NCI-H1092 treated with DMSO at 0.1 percent for 48 hours (cell line): ENCODE measurements at places on chromosomes 13 and 19.

- DNase-seq = no peak
Measured at GRCh38 chr13:44293908-44294735, 79.5 kb upstream of the SERP2 start.

- no peak for DNase-seq
Measured at GRCh38 chr19:55485439-55486011, 537 bp downstream of the NAT14 start.

DNA sequence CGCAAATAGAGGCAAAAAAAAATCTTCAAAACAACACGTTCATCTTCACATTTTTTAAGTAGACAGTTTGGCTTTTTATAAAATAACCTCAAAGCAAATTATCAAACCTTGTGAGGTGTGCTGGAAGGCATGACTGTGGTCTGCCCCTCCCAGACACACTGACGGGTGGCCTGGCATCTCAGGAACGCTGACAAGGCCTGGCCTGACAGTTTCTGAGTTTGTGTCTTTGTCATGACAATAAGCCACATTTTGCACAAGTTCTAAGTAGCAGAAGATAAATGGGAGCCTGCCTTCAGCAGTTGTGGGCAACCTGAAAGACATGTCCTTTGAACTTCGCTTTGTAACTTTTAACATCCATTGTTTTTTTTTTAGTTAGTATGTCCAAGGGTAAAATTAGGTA lies 38.5 kb downstream of the SOX21 start:
- DNase-seq = no peak

DNA sequence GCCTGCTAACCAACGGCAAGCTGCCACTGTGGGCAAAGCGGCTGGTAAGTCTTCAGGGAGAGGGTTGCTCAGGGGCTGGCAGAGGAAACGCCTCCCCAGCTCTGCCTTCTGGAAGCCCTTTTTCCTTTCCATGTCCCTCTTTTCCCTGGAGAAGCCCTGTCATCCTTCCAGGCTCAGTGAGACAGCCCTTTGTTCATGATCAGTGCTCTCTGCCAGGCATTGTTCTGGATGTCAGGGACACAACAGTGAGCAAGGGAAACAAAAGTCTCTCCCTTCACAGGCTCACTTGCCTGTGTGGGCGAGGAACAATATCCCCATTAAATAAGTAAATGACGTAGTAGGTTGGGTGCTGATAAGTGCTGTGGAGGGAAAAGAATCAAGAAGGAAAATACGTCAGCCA lies 13.9 kb upstream of the OVOL3 start:
- no peak for DNase-seq

- no peak for DNase-seq
Measured at GRCh38 chr13:50691176-50691680, 152.3 kb downstream of the DLEU7 start.

DNA sequence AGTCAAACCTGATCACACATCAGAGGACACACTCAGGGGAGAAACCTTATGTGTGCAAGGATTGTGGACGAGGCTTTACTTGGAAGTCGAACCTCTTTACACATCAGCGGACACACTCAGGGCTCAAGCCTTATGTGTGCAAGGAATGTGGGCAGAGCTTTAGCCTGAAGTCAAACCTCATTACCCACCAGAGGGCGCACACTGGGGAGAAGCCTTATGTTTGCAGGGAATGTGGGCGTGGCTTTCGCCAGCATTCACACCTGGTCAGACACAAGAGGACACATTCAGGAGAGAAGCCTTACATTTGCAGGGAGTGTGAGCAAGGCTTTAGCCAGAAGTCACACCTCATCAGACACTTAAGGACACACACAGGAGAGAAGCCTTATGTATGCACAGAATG lies 8.2 kb upstream of the ZNF527 start:
- no peak for DNase-seq

DNA sequence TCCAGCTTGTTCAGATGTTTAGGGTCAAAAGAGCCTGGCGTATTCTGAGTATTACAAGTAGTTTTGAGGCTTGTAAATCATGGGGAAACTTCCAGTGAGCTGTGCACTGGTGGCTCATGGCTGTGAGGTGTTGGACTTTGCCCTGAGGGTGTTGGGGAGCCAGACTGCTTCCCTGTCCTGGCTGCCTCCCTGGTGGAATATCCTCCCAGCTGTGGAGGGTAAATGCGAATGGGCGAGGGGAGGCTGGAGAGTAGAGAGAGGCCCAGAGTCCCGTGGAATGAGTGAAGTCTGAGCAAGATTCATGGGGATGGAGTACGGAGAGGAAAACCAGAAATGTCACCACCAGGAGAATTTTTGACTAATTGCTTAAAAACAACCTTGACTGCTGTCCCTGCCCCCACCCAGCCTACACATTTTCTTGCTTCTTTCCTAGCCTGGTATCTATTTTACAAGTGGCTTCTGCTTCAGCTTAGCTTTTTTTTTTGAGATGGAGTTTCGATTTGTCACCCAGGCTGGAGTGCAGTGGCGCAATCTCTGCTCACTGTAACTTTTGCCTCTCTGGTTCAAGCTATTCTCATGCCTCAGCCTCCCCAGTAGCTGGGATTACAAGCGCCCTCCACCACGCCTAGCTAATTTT lies 3.7 kb downstream of the SNRPA start:
- DNase-seq = no peak

DNA sequence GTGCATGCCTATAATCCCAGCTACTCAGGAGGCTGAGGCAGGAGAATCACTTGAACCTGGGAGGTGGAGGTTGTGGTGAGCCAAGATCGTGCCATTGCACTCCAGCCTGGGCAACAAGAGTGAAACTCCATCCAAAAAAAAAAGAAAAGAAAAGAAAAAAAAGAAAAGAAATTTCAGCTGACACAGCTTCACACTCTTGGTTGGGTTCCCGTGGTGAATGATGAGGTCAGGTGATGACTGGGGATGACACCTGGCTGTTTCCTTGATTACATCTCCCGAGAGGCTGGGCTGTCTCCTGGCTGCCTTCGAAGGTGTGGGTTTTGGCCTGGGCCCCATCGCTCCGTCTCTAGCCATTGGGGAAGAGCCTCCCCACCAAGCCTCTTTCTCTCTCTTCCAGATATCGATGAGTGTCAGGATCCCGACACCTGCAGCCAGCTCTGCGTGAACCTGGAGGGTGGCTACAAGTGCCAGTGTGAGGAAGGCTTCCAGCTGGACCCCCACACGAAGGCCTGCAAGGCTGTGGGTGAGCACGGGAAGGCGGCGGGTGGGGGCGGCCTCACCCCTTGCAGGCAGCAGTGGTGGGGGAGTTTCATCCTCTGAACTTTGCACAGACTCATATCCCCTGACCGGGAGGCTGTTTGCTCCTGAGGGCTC lies 22.0 kb downstream of the LDLR start:
- no peak for DNase-seq

- no peak for DNase-seq
Measured at GRCh38 chr13:99124794-99125316, 75.8 kb upstream of the UBAC2 start.

- peak; percentile 84 for DNase-seq
Measured at GRCh38 chr19:10936661-10937084, 8.1 kb downstream of the TIMM29 start.

DNA sequence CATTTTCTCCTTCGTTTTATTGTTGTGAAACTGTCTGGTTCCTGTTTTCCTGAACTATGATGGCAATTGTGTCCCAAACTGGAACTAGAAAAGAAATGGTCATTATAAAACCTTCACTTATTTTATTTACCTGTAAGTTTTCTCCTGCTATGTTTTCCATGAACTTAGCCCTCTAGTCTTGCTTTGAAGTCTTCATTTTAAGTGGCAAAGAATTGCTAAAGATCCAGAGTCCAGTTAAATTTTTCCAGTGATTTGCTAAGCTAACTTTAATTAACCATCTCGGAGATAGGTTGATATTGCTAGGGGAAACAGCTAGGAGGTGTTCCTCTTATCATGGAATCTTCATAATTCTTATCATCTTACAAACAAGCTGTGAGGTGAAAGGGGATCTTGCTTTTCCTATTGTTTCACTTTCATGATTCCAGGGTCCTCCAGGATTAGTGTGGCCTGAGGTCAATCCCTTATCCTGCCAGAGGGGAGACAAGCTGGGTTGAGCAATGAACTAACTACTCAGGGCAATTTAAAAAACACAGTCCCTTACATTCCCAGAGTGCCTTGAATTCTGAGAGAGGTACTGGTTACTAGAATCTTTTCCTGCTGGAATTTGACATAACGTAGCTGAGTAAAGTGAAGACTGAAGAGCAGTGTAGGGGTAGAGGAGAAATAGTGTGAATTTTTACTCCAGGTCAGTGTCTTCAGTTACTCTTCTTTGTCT lies 112.5 kb downstream of the ESD start:
- no peak for DNase-seq

DNA sequence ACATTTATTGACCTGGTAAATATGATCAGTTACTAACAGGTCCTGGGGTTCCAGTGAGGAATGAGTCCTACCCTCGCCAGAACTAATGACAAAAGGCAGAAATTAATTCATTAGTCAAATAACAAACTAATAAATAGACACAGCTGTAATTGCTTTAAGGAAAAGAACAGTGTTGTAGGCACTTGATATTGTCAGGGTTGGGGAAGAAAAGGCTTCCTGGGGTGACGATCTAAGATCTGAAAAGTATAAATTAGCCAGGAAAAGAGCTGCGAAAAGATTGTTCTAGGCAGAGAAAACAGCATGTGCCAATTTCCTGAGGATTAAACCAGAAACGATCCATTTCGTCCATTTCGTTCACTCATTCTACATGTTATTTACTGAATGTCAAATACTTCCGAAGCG lies 670 bp upstream of the CHAF1A start:
- no peak for DNase-seq

DNA sequence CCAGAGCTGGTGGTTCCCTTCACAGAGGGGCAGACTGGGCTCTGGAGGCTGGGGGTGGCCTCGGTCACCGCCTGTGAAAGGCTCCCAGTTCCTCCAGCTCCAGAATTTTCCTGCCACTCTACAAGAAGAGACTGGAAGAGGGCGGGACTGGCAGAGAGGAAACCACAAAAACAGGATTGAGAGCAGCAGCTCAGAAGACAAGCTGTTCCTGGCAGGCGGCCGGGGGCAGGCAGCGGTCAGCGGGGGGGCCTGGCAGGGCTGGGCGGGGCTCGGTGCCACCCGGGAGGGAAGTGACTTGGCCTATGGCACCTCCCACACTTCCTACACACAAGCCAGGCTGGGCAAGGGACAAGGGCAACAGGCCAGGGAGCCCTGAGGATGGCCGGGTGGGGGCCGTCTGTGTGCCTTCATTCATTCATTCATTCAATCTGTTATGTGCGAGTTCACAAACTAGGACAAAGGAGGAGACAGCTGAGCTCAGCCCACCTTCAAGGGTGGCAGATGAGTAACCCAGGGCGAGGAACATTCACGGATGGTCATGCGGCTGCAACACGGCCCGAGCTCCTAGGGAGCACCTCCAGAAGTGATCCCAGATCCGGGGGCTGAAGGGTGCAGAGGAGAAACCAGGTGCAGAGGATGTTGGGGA lies 16.9 kb upstream of the BTBD2 start:
- peak; percentile 81 for DNase-seq

DNA sequence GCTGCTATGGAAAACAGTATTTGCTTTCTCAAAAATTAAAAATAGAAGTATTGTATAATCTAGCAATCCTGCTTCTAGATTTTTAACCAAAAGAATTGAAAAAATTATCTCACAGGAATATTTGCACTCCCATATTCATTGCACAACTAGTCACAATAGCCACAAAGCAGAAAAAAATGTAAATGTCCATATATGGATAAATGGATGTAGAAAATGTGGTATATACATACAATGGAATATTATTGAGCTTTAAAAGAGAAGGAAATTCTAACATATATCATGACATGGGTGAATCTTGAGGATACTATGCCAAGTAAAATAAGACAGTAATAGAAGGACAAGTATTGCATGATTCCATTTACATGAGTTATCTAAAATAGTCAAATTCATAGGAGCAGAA lies 2753.0 kb downstream of the PCDH9 start:
- DNase-seq = no peak

- DNase-seq = no peak
Measured at GRCh38 chr19:38596057-38596981, 21.4 kb downstream of the MAP4K1 start.

- DNase-seq = no peak
Measured at GRCh38 chr13:46639033-46639981, 86.3 kb downstream of the LRCH1 start.

DNA sequence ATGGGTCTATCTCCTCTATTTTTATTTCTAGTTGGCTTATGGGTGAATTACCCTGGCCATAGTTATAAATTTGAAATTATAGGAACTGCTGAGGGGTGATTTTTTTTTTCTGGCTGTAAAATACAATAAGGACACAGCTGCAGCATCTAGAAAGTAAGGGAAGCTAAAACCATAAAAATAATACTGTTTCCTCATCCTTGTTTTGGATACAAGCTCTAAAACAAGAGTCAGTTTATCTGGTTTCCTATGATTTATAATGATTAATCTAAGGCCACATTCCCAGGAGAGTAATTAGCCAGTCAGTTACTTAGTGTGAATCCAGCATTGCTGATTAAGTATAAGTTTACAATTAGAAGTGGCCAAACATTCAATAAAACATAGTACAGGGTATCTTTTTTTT lies 219.1 kb upstream of the NBEA start:
- no peak for DNase-seq

DNA sequence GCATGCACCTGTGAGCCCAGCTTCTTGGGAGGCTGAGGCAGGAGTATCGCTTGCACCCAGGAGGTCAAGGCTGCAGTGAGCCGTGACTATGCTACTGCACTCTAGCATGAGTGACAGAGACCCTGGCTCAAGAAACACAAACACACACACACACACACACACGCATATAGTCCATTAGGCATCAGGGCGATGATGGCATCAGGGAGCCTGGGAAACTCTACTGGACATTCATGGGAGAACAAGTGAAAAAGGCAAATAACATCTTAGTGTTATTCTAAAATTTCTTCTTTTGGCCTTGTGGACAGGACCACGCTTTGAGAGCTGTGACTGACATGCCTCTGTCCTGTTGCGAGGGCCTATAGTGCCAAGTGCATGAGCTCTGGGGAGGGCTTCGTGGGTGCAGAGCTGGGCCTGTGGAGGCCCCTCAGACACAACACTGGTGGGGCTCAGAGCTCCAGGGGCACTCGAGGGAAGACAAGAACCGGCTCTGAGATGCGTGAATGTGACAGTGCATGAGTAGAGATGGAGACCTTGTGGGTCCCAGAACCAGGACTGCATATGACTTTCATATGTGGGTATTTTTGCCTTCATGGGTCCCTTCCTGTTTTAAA lies 8.0 kb upstream of the USF2 start:
- DNase-seq = no peak
